ENCODE measurements at places on chromosomes 1 and 21. TPM values are rescaled to one million over a fixed set of nuclear protein-coding genes. Genes with fewer than 3 reads are reported as not detected.

The FAAP20 gene
- polyA plus RNA-seq: 34.3 TPM

The OR2T29 gene
- not detected for polyA plus RNA-seq

The SMPDL3B gene
- 14.6 TPM for polyA plus RNA-seq

The FMN2 gene
- 1.2 TPM for polyA plus RNA-seq

The PDZK1IP1 gene
- 1.1 TPM for polyA plus RNA-seq

The KCNK1 gene
- 6.3 TPM for polyA plus RNA-seq

The PAQR7 gene
- polyA plus RNA-seq: 16.3 TPM

The FAM151A gene
- polyA plus RNA-seq: 0.64 TPM

The CYP4X1 gene
- polyA plus RNA-seq: 6.3 TPM

GRCh38 chr1:35809114-35810095 is 1.6 kb downstream of the AGO4 start:
- DNase-seq: no peak

DNA sequence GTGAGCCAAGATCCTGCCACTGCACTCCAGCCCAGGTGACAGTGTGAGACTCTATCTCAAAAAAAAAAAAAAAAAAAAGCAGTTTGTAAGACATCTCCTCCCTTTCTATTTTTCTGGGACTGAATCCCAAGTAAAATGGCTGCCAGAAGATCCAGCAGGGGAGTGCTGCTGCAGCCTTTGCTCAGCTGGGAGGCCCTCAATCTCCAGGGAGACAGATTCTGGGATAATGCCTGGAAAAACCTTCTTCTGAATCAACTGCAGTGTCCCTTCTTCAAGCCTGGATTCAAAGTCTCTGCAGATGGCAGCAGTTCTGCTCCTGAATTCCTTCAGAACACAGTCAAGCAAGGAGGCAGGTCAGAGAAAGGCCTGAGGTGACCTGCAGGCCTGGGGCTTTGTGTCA is 191.0 kb upstream of the NRIP1 start:
- no peak for DNase-seq

DNA sequence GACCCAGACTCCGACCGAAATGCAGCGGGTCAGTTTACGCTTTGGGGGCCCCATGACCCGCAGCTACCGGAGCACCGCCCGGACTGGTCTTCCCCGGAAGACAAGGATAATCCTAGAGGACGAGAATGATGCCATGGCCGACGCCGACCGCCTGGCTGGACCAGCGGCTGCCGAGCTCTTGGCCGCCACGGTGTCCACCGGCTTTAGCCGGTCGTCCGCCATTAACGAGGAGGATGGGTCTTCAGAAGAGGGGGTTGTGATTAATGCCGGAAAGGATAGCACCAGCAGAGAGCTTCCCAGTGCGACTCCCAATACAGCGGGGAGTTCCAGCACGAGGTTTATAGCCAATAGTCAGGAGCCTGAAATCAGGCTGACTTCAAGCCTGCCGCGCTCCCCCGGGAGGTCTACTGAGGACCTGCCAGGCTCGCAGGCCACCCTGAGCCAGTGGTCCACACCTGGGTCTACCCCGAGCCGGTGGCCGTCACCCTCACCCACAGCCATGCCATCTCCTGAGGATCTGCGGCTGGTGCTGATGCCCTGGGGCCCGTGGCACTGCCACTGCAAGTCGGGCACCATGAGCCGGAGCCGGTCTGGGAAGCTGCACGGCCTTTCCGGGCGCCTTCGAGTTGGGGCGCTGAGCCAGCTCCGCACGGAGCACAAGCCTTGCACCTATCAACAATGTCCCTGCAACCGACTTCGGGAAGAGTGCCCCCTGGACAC is 534 bp downstream of the C1orf56 start:
- peak; percentile 73 for DNase-seq

- no peak for DNase-seq
Measured at GRCh38 chr21:41775149-41775472, 8.3 kb upstream of the RIPK4 start.

- DNase-seq: no peak
Measured at GRCh38 chr1:241638909-241639622, 1.1 kb downstream of the CHML start.

GRCh38 chr1:57976216-57976615 is 552.4 kb upstream of the DAB1 start:
- DNase-seq: no peak

DNA sequence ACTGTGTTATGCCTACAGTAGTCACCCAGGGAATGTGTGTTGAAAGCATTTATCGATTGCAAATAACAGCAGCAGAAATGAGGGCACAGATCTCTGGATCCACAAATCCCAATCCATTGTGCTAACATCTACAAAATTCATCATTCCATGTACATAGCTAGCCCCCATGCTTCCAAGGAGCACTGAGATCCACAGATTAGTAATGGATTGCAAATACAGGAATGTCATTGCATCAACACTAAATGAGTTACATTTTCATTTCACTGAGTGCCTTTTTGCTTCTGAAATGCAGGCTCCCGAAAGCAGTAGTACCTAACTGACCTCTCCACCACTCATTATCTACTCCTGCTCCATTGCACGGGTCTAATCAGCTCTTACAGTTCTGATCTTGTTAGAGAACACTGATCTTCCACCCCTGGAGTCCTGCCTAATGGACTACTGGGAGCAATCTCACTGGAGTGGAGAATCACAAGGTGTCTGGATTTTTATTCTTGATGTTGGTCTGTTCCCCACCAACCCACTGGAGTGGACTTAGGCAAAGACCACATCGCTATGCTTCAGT is 30.5 kb downstream of the ASTN1 start:
- no peak for DNase-seq

DNA sequence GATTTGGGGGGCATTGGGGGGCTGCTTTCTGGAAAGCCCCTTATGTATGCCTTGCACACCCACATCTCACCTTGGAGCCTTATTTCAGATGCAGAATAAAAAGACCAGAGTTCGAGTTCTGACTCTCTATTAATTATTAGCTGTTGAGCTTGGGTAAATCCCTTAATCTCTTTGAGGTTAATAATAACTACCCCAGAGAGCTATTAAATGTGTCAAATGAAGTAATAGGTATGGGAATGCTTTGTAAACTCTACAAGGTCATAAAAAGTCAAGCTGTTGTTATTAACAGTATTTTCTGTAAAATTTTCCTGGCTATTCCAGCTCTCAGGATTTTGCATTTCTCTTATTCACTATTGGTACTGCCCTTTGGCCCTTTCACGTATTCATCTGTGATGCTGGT is 122.9 kb downstream of the ROR1 start:
- DNase-seq: no peak

- no peak for DNase-seq
Measured at GRCh38 chr1:235843461-235843961, 23.2 kb downstream of the LYST start.

GRCh38 chr1:84550826-84551225 is 23.4 kb downstream of the CTBS start:
- no peak for DNase-seq

GRCh38 chr1:31620631-31621497 is 3.4 kb downstream of the HCRTR1 start:
- DNase-seq: no peak

DNA sequence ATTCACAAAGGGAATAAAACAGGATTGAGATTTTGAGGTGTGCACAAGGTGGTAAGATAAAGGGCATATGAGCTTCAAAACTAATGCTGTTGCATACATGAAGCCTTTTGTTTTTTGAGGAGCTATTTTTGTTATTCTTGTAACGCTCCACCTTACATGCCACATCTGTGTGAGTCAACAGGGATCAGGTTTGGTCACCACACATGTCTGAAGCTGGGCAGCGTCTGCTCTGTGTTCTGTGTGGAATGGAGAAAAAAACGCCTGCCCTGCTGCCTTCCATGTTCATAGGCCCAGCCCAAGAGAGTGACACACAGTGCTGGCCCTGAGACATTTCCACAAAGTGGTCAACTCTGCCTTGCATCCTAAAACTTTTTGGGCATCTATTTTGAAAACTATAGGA is 67.7 kb downstream of the MPZL1 start:
- no peak for DNase-seq

GRCh38 chr1:192561301-192561700 is 14.3 kb upstream of the RGS1 start:
- no peak for DNase-seq
